Uterus (tissue), 4 donors: ENCODE measurements at places on chromosomes 7 and 10. TPM values are rescaled to one million over a fixed set of nuclear protein-coding genes. Genes with fewer than 3 reads are reported as not detected.
A peak's percentile ranks its signal among the peaks of the same experiment; 100 is the strongest.

GRCh38 chr10:129951101-129951969 is 12.7 kb downstream of the EBF3 start:
- peak; percentile 9 for DNase-seq
- H3K27me3 ChIP-seq, result peaks cover 7% of the 10 kb centered on the region
- no peaks in the 10 kb centered on the region for H3K36me3 ChIP-seq

DNA sequence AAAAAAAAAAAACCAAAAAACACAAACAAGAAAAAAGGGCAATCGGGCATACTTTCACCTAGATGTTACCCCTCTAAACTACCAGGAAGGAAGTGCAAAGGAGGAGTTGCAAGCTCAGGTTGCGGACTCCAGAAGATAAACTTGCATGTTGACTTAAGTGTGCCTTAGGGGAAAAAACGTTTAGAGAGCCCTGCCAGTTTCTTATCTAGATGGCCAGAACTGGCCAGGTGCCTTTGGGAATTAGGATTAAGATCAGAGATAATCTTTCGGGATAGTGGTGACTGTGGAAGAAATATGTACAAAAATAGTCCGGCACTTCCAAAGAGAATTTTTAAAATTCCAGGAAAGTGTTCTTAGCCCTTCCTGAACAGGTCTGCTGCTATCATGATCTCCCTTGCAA is 17.6 kb downstream of the EVX1 start:
- no peaks in the 10 kb centered on the region for H3K27me3 ChIP-seq
- H3K27ac ChIP-seq, result no peak overlapping the region
- no peaks in the 10 kb centered on the region for H3K36me3 ChIP-seq
- no peaks in the 10 kb centered on the region for H3K4me1 ChIP-seq
- no peak overlapping the region for H3K4me3 ChIP-seq

DNA sequence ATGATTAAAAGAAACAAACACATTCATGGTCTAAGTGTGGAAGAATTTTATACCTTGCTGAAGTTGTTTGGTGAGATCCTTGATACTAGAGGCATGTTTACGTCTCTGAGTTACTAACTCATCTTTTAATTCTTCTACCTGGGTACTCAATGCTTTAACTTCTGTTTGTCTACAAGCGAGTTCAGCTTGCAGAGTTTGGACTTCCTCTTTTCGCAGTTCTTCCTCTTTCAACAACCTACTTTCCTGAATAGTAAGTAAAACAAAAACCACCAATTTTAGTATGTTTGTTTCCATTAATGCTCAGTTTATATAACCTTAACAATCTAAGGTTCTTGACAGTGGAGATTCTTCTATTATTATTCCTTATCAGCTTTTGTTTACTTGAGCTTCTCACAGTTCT is 42.9 kb downstream of the CCDC186 start:
- H3K4me3 ChIP-seq, result no peak overlapping the region
- H3K27me3 ChIP-seq, result no peaks in the 10 kb centered on the region
- H3K27ac ChIP-seq, result no peak overlapping the region

DNA sequence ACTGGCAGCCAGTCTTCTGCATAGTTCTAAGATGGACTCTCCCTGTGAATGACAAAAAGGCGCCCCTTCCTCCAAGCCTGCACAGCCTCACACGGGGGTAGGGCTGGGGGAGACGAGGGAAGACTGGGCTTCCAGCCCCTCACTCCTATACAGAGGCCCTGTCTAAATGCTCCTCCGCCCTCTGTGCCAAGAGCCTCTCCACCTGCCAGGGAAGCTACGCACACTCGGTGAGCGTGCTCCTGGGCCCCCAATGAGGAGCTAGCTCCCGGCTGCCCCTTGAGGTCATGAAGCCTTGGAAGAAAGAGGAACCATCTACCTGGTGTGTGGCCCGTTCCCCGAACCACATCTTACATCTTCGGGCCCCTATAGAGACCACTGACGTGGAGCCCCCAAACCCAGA is 54.8 kb downstream of the CRTAC1 start:
- no peaks in the 10 kb centered on the region for H3K4me1 ChIP-seq
- H3K27ac ChIP-seq, result no peak overlapping the region
- no peaks in the 10 kb centered on the region for H3K27me3 ChIP-seq

DNA sequence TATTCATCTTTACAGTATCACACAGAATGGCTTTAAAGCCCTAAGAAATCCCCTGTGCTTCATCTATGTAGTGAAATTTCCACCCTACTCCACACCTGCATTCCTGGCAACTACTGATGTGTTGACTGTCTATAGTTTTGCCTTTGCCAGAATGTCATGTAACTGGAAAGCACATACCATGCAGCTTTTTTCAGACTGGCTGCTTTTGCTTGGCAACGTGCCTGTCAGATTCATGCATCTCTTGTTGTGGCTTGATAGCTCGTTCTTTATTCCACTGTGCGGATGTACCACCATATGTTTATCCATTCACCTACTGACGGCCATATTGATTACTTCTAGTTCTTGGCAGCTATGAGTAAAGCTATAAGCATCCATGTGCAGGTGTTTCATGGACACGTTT is 30.6 kb downstream of the RBM17 start:
- no peaks in the 10 kb centered on the region for H3K36me3 ChIP-seq
- no peak overlapping the region for H3K27ac ChIP-seq
- no peak overlapping the region for H3K4me3 ChIP-seq

The NCF1 gene
- 1.1 TPM for total RNA-seq

DNA sequence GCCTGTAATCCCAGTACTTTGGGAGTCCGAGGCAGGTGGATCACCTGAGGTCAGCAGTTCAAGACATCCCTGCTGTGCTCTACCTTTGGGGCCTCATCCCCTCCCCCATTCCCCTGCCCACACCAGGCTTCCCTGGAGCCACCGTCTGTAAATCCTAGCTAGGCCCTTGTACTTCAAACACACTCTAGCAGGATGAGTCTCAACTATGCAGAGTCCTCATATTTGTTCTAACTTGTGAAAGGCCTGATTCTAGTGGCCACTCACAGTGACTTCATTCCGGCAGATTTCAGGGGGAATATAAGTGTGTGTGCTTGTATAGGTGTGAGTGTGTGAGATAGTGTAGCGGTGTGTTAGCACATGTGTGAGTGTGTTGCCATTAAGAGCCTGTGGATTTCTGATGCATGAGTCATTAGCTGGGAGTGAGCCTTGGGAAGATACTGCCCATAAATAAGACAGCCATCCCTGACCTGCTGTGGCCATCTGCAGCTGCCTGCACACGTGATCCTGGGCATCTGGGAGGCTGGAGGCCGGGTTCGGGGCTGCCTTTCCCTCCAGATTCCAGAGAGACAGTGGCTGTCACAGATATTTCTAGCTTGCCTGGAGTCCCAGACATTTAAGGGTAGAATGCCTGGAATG is 1.7 kb upstream of the NEURL1 start:
- H3K4me3 ChIP-seq, result no peak overlapping the region
- no peaks in the 10 kb centered on the region for H3K27me3 ChIP-seq
- peak overlapping the region; percentile 89 for H3K27ac ChIP-seq
- peaks cover 4% of the 10 kb centered on the region for H3K4me1 ChIP-seq
- peak; percentile 88 for DNase-seq

The SLC13A1 gene
- not detected for total RNA-seq

DNA sequence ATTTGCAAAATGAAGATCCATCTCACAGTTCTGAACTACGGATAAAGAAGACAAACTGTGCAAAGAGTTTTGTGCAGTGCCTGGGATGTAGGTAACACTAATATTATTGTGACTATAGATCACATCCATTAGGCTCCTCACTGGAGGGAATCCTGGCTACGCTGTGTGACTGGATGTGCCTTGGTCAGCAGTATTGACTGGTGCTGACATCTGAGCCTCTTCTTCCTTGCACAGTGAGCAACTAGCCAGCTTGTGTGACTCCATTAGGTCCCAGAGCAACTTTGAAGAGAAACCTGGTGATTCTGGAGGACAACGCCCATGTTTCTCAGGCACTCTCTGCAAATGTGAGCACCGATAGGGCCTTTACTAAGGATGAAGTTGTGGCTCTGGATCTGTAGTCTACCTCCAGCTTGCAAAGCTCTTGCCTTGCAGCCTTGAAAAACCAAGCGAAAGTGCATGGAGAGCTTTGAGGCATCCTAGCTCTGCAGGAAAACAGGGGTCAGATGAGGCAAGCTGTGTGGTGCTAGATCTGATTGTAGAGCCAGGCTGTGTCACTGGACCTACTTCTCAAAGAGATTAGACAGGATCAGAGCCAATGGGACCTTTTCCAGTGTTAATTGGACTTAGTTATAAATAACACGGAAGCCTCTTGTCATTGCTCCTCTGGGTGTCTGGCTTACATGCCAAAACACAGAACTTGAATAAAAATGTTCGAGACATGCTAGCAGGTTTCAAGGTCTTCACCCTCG is 303.6 kb upstream of the LYZL1 start:
- H3K4me3 ChIP-seq, result no peak overlapping the region
- no peaks in the 10 kb centered on the region for H3K36me3 ChIP-seq
- H3K27me3 ChIP-seq, result no peaks in the 10 kb centered on the region

DNA sequence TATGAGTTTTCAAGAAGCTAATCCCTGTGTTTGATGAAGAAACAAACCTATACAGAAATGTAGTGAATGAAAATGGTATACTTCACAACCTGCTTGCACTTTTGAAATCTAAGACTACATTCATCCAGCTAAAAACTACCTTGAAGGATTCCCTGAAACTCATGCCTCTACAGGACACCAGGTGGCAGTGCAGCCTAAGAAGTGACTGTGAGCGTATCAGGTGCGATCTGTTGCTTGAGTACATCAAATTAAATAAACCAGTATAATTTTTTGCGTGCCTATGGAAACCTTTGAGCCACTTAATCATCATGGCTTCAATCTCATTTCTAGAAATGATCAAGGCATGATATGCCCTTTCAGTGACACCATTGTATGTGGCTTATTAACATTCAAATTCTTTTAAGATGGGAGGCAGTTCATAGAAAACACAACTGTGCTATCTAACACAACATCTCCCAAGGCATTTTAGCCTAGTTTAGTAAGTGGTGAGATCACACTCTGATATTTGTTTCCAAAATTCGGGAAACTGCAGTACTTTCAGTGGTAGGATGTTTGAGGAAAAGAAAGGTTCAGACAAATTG is 57.4 kb downstream of the PPP1R17 start:
- no peak overlapping the region for H3K27ac ChIP-seq
- no peaks in the 10 kb centered on the region for H3K4me1 ChIP-seq
- no peaks in the 10 kb centered on the region for H3K27me3 ChIP-seq
- no peaks in the 10 kb centered on the region for H3K36me3 ChIP-seq
- peak; percentile 58 for DNase-seq

DNA sequence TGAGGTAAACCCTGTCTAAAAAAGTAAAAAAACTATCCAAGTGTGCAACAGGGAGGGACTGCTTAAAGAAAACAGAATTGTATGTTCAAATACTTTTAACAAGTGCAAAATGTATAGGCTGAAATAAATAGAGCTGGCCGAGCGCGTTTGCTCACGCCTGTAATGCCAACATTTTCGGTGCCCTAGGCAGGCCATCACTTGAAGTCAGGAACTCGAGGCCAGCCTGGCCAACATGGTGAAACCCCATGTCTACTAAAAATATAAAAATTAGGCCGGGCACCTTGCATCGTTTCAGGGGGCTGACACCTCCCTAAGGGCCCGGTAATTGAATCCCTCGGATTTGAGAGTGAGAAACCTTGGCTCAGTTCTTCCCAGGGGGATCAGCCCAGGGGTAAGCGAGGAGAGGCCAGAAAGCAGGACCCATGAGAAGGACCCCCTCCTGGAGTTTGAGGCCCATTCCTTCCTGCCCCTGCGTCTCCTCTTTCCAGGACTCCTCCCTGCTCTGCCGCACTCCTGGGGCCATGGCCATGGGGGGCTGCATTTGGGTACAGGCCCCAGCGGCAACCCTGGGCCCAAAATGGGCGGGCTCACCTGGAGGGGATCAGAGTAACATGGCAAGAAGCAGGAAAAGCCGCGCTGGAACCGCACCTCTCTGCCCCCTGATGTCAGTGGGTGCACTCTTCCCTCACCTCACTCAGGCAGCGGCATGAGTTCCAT is 75.5 kb upstream of the TMEM248 start:
- no peaks in the 10 kb centered on the region for H3K36me3 ChIP-seq
- no peaks in the 10 kb centered on the region for H3K4me1 ChIP-seq
- peak overlapping the region; percentile 91 for H3K27ac ChIP-seq
- peak overlapping the region; percentile 78 for H3K4me3 ChIP-seq

The CYP2W1 gene
- 6.6 TPM for total RNA-seq

The ZNF138 gene
- 16.8 TPM for total RNA-seq

The TSPAN33 gene
- 7.0 TPM for total RNA-seq

The C10orf105 gene
- 1.2 TPM for total RNA-seq
